Ecto neural progenitor cell (in vitro differentiated cells): ENCODE measurements at places on chromosomes 16 and 17.

DNA sequence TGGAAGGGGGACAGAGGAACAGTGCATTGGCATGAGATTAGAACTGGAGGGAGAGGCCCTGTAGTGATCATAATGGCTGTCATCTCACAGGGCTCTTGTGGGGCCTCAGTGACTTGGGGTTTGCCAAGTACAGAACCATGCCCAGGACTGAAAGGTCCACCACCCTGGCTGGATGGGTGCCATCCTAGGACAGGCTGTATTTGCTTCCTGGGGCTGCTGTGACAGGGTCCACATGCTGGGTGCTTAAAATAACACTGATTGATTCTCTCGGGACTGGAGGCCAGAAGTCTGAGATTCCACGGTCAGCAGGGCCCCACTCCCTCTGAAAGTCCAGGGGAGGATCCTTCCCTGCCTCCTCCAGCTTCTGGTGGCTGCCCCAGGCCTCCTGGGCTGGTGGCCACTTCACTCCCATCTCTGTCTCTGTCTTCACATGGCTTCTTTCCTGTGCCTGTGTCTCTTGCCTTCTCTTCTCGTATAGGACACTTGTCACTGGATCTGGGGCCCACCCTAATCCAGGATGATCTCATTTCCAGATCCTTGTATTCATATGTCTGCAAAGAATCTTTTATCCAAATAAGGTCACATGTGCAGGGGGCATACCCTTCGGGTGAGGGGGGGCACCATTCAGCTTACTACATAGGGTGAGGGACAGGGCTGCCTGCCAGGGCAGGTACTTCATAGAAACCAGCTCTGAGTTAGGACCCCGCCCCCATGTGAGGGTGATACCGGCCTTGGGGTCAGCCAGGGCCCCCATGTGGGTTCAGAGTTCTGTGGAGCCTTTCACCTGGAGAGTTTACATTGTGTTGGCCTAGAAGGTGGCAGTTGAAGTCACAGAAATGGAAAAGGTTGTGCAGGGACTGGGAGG is 52.6 kb downstream of the USP22 start:
- no peak for DNase-seq

DNA sequence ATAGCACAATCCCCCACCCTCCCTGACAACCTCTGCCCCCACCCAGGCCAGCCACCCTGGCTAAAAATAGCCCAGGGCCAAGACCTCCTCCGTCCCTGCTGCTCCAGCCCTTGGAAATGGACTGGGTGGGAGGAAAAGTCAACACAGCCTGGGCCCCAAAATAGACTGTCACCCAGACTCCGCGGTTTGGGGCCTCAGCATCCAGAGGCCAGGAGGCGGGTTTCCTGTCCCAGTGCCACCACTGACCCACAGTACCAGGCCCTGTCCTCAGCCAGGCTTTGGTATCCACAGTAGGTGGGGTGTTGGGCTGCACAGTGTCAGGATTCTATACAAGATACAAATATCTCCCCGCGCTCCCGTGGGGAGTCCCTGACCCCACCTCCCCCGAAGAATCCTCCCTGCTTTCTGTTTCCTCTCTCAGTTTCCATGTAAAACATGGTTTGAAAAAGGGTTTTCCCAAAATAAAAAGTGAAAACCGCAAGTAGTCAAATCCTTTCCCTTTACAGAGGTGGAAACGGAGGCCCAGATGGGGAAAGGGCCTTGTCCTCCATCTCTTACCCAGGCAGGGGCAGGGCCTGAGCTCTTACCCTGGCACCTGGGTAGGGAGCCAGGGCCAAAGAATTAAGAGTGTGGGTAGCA is 20.1 kb downstream of the CPNE2 start:
- no peak for DNase-seq

- no peak for DNase-seq
Observed at GRCh38 chr17:80837711-80838110, 153.9 kb upstream of the CHMP6 start.

DNA sequence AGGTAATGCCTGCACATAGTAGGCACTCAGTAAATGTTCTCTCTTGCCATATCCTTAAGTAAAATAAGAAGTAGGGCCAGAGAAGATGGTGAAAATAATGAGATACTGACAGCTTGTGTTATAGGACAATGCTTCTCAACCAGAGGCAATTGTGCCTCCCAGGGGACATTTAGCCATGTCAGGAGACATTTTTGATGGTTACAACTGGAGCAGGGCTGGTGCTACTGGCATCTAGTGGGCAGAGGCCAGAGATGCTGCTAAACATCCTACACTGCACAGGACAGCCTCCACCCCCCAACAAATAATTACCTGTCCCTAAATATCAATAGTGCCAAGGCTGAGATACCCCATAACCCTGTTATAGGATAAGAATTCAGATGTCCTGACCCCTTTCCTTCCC is 1.7 kb downstream of the RAD51D start:
- DNase-seq, result no peak

DNA sequence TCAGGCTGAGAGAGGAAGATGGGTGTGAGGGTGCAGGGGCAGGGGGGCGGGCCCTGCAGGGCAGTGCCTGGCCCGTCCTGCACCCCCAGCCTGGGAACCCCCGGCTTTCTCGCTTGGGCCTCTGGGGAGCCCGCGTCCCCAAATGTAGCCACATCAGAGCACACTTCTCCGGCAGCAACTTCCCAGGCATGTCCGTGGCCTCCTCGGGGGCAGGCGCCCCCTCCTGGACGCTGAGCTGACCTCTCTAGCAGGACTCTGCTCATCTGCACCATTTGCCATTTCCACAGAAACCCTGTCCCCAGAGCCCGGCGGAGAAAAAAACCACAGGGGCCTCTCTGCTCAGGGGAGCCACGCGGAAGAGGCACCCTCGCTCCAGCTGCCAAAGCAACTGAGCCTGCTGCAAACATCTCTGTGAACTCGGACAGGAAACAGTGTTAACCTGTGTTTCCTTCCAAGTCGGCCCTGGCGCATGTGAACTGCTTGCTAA is 63.4 kb downstream of the KLHDC4 start:
- peak; percentile 69 for DNase-seq

DNA sequence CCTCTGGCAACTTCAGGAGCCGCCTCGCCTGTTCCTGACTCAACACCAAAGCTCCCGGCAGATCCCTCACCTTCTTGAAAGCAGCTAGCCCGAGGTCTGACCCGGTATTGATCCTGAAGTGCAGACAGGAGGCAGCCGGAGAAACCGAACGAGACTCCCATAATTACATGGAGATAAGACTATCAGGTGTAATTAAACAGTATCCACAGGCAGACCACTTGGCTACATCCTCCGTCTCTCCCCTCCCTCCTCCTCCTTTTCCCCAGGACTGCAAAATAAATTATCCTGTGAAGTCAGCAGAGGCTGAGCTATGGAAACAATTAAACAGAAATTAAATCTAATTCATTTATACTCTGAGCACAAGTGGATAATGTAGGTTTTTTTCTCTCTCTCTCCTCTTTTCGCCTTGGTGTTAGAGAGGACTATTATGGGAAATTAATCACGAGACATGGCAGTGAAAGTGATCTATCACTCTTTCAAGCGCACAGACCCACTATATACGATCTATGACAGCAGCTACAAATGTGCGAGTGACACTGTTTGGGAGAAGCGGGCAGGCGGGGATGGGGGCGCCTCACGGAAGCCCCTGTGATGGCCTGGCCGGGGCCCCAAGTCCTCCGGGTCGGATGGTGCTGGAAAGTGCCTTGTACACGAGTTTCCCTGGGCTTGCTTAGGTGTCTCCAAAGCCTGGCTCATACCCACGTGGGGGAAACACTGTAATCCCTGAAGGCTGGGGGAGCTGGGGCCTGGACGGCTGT is 92.8 kb downstream of the RBFOX3 start:
- no peak for DNase-seq

DNA sequence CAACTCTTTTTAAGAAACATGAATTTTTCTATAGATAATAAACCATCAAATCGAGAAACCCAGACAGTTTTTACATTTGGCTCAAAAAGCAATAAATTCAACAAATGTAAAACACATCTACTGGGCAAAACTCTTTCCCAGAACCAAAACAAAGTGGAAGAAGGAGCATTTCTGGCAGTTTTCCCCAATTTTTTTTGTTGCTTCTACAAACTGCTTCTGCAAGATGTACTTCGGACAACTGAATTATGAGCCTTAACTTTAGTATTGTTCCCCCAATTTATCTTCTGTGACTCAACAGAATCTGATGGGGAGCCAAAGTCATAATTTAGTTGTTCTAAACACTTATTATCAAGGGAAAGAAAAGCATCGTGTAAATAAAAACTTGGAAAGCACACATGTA is 1047.2 kb downstream of the CDH11 start:
- no peak for DNase-seq
